Smooth muscle cell of the pulmonary artery (primary cell): ENCODE measurements at places on chromosomes 12 and 14. TPM values are rescaled to one million over a fixed set of nuclear protein-coding genes. Genes with fewer than 3 reads are reported as not detected.

The AHNAK2 gene
- 41.4 and 194 TPM in 2 replicates for total RNA-seq

The APOLD1 gene
- 3.5 and 22.0 TPM in 2 replicates for total RNA-seq

The SERPINA5 gene
- total RNA-seq = 0.03 and 0.33 TPM in 2 replicates

The SYNDIG1L gene
- under 0.01 TPM in 1 of 2 replicates, not detected in the other for total RNA-seq

The BEST3 gene
- total RNA-seq = not detected in 2 replicates

The NEDD8 gene
- total RNA-seq = 122 and 125 TPM in 2 replicates

The TAS2R9 gene
- total RNA-seq = not detected in 2 replicates

The OR4E2 gene
- total RNA-seq = not detected in 2 replicates

The FOXM1 gene
- 3.5 and 4.5 TPM in 2 replicates for total RNA-seq

The DHH gene
- total RNA-seq = 0.07 and 0.13 TPM in 2 replicates

The PGF gene
- total RNA-seq = 9.7 and 27.8 TPM in 2 replicates

The TRPV4 gene
- 1.3 and 1.4 TPM in 2 replicates for total RNA-seq

The ETV6 gene
- 6.1 and 11.4 TPM in 2 replicates for total RNA-seq
